T-helper 17 cell (primary cell): ENCODE measurements at places on chromosomes 3 and 15.

DNA sequence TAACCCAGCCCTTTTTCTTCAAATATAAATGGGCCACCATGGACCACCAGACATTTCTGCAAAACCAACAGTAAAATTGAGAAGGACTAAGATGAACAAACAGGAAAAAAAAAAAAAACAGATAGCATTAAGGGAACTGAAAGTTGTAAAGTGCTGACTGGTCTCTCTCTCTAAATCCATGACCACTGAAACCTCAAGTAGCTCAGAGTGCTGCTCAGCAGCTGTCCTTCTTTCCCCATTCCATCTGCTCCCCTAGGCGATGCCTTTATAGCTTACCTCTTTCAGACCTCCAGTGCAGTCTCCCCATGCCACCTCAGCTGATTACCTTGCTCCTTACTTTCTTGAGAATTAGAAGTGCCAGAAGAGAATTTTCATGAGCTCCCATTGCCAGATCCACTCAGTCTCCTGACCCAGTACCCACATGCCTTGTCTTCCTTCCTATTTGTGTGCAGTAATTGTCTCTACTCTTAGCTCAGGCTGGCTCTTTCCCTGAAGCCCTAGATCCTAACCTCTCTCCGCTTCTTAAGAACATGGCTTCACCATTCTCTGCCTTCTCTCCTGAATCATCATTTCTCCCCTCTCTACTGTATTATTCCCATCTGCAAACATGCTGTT is 23.9 kb upstream of the XIRP1 start:
- no peak for DNase-seq

GRCh38 chr3:181534781-181535221 is 176.9 kb upstream of the SOX2 start:
- no peak for DNase-seq

DNA sequence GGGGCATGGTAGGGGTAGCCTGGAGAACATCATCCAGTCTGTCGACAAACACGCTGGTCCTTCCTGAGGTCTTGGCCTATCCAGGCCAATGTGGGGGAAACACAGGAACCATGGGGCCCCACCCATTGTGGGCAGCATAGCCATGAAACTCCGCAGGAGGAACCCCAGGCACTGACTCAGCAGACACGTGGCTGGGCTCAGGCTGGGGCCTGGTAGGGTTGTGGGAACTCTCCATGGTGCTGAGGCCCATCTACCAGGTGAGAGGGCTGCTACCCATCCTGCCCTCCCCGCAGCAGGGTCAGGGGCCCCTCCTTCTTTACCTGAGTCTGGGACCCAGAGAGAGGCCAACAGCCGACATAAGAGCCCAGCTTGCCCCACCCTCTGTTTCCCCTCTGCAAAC is 22.6 kb upstream of the CACNA2D2 start:
- DNase-seq = no peak

DNA sequence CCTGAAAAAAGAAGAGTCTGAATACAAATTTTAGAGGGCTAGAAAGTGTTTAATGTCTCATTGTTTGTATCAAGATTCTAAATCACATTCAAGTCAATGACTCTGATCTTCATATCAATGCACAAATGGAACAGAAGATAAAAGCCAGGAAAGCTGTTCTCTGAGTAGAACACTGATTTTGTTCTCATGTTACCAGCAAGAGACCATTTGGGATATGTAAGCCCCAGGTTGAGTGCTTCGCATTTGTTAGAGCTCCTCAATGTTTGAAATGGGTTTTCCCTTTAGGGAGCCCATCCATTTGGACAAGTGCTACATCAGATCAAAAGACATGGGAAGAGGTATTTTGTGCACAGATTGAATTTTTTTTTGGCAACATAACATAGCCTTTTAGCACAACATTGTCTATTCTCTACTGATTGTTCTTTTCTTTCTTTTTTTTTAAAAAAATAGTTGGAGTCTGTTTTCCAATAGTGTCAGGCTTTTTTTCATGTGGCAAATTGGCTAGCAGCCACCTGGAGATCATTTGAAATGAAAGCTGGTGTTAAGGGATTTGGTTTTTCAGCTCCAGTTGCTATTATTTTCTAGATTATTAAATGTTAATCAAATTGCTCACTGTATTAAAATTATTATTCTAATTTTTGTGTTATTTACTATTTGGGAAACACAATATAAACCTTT is 74.5 kb upstream of the ZPLD1 start:
- DNase-seq = no peak

- no peak for DNase-seq
These were observed 144.7 kb downstream of the CNTN3 start for GRCh38 chr3:74469713-74470112.

- DNase-seq = no peak
These were observed 11.5 kb downstream of the CPNE9 start for GRCh38 chr3:9715136-9715535.

DNA sequence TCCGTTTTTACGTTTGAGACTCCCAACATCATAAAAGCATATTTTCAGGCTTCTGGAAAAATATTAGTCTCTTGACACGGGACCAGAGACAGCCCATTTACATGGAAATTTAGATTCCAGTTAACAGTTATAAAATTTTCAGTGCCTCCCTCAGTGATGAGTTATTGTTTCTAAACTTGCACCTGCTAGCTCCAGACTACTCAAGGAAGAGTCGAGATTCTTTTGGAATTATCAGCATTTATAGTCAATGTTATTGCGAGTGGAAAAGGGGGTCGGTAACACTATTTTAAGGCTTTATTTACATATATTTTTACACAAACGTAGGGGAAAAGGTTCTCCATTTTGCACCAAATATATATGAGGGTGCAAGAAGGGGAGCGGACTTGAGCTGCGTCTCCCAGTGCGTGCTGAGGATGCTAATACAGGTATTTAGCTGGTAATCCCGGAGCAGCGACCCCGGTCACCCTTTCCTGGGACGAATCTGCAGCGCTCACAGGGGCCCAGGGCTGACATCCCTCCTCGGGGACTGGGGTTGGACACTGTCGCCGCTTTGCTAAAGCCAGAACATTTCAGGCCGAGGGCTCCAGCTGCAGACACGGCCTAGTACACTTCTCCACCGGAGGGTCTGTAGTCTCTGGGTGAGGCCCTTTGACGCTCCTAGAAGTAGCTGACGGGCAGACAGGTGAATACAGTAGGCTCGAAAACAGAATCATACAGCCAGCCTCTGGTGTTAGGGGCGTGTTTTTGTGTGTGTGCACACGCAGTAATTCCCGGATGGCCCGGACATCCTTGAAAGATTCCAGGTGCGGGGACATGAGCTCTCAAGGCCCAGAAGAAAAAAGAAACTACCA is 729 bp upstream of the ZBTB11 start:
- DNase-seq = no peak

GRCh38 chr15:96553931-96554330 is 223.4 kb downstream of the NR2F2 start:
- no peak for DNase-seq

DNA sequence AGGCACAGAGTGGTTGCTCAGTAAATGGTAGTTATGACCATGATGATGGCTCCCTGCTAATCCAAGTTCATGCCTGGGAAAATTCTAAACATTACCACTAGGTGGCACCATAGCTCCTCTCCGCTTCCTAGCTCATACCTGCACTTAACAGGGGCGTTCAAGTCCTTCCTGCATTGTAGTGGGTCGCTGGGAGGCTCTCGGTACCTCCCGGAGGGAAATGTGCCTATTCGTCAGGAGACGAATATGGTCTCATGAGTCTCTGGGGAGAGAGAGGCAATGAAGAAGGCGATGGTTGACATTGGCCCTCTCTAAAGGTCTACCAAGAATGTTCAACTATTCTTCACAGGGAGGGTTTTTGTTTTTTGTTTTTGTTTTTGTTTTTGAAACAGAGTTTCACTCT is 10.9 kb downstream of the MESP1 start:
- no peak for DNase-seq

- DNase-seq = no peak
These were observed 82.5 kb downstream of the STT3B start for GRCh38 chr3:31615071-31615875.

GRCh38 chr3:186108106-186108940 is 566 bp downstream of the ETV5 start:
- DNase-seq = no peak
